ENCODE measurements at places on chromosomes 4 and X.
A peak's percentile ranks its signal among the peaks of the same experiment; 100 is the strongest.

GRCh38 chr4:185086053-185086452, 57.0 kb upstream of the SLC25A4 start:
- DNase-seq: no peak

GRCh38 chrX:53287493-53288138, 6.2 kb upstream of the IQSEC2 start:
- DNase-seq: no peak

DNA sequence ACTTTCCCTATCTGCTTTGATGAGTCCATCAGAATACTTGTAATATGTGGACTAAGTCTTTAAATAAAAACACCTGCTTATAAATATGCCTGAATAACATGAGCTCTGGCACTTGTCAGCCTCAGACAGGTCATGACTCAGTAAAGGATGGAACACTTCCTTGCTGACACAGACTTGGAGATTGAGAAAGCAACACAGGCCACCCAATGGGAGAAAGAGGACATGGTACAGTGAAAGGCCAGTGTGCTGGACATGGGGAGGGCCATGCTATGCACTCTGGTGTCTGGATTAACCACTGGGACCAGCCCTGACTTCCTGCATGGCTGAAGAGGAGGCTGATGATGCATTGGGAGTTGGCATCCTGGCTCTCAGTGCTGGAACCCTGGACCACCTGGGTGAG, 149.5 kb downstream of the DHRSX start:
- DNase-seq: no peak

GRCh38 chr4:81197864-81198524, 17.0 kb downstream of the PRKG2 start:
- DNase-seq: no peak

GRCh38 chrX:49058794-49059193, at the start of gene CCDC120:
TSS of gene CCDC120 (plus strand) at chrX:49058999. CDS start at chrX:49062042, 3,043 bp downstream.
- DNase-seq: peak; percentile 59

DNA sequence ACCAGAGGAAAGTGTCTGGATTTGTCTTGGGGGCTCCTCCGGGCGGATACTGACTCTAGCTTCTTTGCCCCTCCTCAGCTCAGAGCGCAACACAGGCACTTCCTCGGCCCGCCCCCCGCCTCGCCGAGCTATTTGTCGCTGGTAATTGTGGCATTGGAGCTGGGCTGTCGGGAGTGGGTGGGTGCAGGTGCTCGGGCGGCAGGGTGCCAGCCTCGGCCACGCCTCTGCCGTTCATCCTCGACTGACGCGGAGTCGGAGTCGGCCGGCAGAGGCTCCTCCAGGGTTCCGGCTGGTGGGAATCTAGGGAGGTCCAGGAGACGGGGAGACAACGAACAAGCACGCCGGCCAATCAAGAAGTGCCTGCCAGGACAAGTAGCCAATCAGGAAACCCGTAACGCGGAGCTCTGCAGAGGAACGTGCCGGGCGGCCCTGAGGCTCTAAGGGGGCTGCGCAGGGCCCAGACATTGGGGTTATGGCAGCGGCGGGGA, 3.9 kb upstream of the SYN1 start:
- peak; percentile 27 for DNase-seq

DNA sequence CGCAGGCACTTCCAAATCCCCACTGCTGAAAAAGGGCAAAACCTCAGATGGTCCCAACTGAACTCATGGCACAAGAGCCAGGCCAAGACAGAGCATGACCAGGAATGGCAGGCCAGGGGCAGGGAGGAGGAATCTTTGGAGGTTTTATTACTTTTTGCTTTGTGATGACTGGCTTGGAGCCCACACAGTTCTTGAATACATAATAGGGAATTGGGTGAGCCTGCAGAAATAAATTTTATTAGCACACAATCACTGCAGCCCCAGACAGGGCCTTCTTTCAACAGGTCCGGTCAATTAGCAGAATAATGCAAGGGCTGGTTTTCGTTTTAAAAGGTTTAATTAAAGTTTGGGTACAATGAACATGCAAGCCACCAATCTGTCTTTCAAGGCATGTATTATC, 23.4 kb upstream of the MAMLD1 start:
- DNase-seq: no peak

- DNase-seq: no peak
These were observed 456.5 kb upstream of the ADGRL3 start for GRCh38 chr4:60743654-60744053.

GRCh38 chrX:151167791-151168345, 8.5 kb upstream of the GPR50 start:
- peak; percentile 18 for DNase-seq

- no peak for DNase-seq
These were observed 5.7 kb upstream of the SEPSECS start for GRCh38 chr4:25165916-25166315.

DNA sequence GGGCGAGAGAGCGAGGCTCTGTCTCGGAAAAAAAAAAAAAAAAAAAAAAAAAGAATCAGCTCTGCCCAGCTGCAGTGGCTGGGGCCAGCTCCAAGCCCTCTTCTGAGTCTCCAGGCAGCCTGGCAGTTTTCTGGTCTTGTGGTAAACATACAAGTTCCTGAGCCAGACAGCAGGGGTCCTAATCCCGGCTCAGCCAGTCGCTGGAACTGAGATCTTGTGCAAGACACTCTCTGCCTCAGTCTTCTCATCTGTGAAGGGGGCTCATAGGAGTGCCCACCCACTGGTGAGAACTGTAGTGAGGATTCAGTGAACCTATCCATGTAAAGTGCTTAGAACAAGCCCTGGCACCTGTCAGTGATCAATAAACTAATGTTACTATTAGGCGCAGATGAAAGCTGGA, 41.8 kb downstream of the C4orf50 start:
- DNase-seq: no peak

- DNase-seq: no peak
These were observed 34.4 kb upstream of the BLTP1 start for GRCh38 chr4:122117743-122118142.

DNA sequence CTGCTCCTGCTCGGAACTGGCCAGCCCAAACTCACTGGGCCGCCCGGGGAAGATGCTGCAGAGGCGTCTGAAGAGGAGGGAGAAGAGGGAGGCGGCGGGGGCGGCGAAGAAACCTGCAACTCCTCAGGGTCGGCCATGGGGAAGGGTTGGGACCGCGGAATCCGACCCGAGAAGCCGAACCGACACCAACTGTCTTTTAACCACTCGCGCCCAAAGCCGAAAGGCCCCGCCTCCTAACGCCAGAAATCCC, at the start of gene C4orf46:
Gene C4orf46 (minus strand): TSS at position 223 of the 250 bp plus-strand sequence. CDS start 86 bp downstream, at position 137.
- DNase-seq: no peak

- DNase-seq: no peak
These were observed 1.5 kb downstream of the PLS3 start for GRCh38 chrX:115562480-115562847.

DNA sequence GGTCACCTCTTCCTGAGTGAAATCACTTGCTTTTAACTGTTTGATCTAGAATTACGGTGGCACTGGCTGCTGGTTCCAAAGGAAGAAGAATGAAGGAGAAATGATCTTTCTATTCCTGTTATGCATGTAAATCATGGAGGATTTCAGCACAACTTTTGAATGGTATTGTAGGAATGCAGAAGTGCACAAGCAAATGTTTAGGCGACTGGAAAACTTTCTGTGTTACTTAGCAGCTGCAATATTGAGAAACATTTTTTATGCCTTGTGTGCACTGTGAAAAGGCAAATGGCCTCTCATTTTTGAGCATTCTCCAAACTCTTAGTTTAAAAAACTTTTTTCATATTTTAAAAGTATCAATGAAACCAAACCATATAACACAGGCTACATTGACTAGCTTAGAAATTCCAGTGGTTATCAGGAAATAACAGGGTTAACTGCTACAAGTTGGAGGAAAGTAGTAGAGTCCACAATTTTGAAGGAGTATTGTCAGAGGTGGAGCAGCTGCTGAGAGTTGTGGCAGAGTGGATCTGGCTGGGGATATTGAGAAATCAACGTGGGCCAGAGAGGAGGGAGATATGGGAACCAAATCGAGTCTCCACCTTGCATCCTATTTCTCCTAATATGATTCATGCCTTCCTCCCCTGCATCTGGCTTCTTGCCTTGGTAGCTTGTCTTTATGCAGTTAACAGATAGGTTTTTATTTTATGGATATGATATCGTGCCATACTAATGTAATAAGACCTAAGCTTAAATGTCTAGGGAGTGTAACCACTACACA, 32.0 kb upstream of the FHL1 start:
- DNase-seq: no peak

DNA sequence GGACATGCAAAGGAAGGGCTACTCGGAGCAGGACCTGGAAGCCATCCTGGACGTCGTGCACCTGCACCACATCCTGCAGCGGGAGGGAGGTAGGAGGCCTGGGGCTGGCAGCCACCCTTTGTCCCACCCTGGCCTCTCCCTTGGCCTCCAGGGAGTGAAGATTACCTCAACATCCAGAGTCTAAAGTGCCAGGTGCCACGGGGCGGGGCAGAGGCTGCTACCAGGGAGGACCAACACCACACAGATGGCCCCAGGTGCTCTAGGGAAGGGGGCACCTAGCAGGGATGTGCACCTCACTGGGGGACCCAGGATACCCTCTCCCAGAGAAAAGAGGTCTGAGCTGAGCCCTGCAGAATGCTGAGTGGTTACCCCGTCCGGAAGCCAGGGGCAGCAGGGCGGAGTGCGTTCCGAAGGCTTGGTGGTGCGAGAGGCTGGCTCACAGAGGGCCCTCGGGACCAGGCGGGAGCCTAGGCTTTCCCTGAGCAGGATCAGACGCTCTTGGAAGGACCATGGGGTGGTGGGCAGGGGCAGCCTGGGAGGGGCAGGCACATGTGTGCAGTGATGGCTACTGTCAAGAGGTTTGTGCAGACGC, 16.1 kb downstream of the ABCD1 start:
- DNase-seq: no peak

- DNase-seq: no peak
These were observed 33.8 kb downstream of the IRS4 start for GRCh38 chrX:108702530-108702929.

DNA sequence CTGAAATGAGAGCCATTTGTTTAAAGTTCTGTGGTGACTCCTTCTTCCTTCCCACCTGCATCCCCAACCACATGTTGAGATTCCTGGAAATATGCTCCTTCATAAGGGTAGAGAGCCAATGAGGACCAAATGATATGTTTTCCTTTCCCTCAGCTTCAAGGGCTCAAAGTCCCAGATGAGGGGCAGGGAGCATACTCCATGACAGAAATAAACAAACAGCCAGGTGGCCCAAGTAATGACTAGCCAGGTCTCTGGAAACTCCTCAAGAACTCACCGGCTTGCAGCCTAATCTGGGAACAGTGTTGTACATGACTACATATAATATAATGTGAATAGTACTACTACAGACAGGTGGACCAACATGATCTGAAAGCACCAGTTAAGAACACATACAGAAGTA, 392.3 kb downstream of the PACRGL start:
- DNase-seq: no peak

DNA sequence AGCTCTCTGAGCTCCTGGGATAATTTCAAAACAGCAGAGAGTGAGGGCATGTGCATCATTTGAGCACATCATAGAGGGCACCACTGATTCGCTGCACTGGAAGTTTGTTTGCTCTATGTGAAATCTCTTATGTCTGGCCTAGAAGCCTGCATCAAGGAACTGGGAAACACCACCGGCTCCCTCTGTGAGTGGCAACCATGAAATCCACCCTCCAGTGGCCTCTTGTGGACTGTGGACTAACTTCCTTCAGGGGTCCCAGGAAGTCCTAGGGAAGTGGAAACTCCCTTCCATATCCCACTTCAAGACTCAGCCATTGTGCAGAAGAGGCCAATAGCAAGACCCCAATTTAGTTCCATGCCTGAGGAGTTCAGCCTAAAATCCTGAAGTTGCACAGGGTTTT, 48.0 kb upstream of the IGFBP7 start:
- no peak for DNase-seq

DNA sequence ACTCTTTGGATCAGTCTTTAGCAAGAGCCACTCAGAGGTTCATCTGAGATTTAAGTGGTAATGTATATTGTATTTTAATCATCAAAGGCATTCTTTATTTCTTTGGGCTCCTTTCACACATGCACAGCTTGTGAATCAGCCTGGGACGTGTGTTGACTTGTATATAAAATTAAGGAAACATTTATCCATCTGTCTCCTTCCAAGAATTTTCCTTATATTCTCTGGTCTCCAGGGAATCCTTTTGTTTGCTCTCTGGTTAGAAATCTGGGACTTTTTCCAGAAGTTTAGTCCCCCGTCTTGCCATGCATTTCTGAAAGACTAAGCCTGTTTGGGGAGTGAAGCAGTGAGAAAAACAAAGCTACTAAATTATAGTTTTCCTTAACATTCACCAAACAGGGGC, 212.3 kb downstream of the DCAF12L2 start:
- no peak for DNase-seq

- no peak for DNase-seq
These were observed 1272.1 kb downstream of the ARAP2 start for GRCh38 chr4:34972189-34972588.

- DNase-seq: no peak
These were observed 1688.0 kb downstream of the STIM2 start for GRCh38 chr4:28548594-28548993.

- DNase-seq: no peak
These were observed 49.6 kb downstream of the JADE1 start for GRCh38 chr4:128858879-128859671.

GRCh38 chrX:155046129-155046810, 19.6 kb downstream of the FUNDC2 start:
- no peak for DNase-seq

DNA sequence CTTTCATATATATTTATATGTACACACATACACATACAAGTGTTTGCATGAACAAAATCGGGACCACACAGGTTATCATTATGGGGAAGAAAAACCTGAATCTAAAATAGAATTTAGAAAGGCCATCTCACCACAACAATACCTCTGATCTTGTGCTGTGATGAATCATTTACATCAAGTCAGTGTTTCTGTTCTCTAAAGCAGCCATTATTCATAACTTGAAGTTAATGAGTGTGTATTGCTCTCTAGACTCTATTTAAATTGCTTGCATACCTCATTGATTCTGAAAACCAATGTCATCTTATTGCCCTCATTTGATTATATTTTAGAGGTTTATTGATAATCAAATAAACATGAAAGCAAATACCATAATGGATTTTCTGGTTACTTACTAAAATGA, 71.6 kb downstream of the FAM114A1 start:
- no peak for DNase-seq

DNA sequence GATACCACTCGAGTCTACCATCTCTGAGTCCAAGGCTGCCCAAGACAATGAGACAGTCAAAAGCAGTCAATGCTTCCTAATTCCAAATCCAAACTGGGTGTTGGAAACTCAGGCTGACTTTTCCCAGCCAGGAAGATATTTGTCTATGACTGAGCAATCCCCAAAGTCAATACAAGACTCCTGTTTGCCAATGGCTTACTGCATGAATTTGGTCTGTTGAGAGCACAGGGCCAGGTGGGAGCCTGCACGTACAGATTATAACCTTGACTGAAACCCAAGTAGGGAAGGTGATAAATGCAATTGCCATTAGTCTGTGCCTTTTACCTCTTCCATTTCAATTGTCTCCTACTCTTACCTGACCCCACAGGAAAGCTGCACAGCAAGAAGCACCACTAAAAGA, 72.6 kb upstream of the PPARGC1A start:
- DNase-seq: no peak

DNA sequence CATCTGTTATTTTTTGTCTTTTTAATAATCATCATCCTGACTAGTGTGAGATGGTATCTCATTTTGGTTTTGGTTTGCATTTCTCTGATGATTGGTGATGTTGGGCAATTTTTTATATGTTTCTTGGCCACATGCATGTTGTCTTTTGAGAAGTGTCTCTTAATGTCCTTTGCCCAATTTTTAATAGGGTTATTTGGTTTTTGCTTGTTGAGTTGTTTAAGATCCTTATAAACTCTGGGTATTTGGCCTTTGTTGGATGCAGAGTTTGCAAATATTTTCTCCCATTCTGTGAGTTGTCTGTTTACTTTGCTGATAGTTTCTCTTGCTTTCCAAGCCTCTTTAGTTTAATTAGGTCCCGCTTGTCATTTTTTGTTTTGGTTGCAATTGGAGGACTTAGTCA, 152.1 kb upstream of the MED14 start:
- DNase-seq: no peak

All from MM.1S (cell line).